ENCODE measurements at places on chromosomes 5 and 9. TPM values are rescaled to one million over a fixed set of nuclear protein-coding genes. Genes with fewer than 3 reads are reported as not detected.

Gene BTNL8
- total RNA-seq = not detected

Gene PPP2R2B
- not detected for total RNA-seq

Gene NPR2
- total RNA-seq = 1.1 TPM

Gene HAND1
- total RNA-seq = not detected

Gene BRD8
- 48.2 TPM for total RNA-seq

Gene STPG3
- not detected for total RNA-seq

DNA sequence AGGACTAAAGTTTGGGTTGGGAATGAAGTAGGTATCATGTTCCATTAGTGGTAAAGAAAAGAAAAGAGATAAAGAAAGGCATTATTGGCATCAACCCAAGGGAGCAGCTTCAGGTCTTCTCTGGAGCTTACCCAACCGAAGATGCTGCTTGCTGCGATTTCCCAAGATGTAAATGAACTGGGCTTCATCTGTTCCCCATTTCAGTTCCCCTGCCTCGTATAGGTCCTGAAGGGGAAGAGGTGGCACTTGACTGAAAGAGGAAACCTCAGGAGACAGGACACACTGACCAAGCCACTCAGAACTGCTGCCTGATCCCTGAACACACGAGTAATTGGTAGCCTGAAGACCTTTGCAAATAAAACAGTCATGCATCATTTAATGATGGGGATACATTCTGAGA, 24.6 kb downstream of the ANXA6 start:
- no peak for DNase-seq

DNA sequence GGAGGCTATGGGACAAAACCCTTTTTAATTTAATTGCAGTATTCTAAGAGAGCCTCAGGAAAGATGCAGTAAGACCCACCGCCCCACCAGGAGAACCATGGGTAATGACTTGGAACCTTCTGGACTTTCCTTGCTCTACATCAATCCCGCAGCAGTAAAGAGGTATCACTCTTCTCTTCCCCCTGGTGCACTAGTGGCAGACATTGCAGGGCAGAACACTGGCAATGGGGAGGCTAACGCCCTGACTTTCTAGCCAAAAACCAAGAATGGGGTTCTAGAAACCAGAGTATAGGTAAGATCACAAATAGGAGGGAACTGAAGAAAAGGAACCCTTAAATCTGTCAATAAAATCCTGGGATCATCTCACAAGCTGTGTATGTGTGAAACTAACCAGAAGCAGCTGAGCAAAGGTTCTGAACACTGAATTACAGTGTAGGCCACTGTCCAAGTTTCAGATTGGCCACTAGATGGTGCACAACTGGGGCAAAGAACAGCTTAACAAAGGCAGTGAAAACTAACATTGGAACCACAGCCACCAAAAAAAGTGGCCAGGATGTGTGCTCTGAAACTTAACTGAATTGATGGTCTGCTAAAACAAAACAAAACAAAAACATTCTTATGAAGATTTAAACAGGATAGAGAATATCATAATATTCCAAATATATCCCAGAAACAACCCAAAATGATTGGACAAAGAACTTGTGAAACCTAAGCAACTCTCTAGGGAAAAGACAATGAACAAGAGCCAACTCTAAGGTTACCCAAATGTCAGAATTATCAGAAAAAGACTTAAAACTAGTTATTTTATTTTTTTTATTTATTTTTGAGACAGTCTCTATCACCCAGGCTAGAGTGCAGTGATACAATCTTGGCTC, 6.6 kb upstream of the FAM151B start:
- peak; percentile 87 for DNase-seq

GRCh38 chr5:31495336-31495735, 36.6 kb downstream of the DROSHA start:
- no peak for DNase-seq

DNA sequence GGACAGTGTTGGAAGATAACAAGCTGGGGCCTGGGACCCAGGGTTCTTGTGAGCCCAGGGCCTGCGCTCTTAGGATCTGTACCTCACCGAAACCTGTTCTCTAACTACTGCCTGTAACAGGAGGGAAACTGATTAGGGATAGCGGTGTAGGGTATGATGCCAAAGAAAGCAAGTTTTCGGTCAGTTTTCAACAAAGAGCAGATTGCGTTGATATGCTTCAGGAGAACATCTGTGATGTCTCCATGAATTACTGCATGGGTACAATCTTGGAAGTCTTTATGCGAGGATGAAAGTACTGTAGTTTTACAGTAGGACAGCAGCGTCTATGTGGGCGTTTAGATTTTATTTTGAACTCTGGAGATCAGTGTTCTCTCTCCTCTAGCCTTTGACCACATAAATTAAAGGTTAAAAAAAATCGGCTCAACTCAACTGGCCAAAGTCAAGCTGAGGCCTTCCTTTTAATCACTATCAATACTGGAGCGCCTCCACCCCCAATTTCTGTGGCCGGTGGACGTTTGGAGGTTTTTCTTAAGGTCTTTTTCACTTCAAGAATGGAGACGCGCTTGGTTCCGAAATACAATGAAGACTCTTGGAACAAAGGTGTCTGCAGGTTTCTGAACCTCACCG, 3.0 kb downstream of the NFIL3 start:
- DNase-seq = no peak

- DNase-seq = no peak
These were observed 85.1 kb downstream of the AMBP start for GRCh38 chr9:113992994-113993393.

DNA sequence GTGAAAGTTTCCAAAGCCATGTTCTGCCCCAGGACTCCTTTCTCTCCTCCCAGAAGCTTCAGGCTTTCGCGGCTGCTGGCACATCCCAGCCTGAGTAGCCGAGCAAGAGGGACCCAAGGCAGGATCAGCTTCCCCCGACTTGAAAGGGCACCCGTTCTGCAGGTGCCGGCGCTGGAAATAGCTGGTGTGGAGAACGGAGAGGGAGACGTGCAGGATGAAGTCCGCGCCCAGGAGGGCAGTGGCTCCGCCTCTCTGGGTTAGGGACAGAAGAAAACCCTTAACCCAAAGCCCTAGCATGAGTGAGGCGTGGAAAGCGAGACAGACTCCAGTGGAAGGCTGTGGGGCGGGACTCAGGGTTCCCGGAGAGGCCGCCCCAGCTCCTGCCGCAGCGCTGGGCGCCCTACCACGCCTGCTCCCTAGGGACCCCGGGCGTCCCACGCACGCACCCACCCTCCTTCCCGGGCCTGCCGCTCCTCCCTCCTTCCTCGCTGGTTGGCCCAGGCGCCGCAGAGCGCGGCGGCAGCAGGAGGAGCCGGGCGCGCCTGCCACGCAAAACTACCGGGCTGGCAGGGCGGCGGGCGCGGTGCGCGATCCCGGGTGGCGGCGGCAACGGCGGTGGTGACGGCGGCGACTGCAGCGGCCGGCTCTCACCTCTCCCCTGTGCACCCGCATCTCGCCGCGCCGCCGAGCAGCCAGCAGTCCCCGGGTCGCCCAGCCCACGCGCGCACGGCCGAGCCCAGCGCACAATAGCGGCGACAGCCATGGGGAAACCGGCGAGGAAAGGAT, at the start of gene SLC1A1:
TSS of gene SLC1A1 (plus strand) at position 550 of the 786 bp plus-strand sequence. CDS start at position 762, 212 bp downstream.
- peak; percentile 50 for DNase-seq

DNA sequence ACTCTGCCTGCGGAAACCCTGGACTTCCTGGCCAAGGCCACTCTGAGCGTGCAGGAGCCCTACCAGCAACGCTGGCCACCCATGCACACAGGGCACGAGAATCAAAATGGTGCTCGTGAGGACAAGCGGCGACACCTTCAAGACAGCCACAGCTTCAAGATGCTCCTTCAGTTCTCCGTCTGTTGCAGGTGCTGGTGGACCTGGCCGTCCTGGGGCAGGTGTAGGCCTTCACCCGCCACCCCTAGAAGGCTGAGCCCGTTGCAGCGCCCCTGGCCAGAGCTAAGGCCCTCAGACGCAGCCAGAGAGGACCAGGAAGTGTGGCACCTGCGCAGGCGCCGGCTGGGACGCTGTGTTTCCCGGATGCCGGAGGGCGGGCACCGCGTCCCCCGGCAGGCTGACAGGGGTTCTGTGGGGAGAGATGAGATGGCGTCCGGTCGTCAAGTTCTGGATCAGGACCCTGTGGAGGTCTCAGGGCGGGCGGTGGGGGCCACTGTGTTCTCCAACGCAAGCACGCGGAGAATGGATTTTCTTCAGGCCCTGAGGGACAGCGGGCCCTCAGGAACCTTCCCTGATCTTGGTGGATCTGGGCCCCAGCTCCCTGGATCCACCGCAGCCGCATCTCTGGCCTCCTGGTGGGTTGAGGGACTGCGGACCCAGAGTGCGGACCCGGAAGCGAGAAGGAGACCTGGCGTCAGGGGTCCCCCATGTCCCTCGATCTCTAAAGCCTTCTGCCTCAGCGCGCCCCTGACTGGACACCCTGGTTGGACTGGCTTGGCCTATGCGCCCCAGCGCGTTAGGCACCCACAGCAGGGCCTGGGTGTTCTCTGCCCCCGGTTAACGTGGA, 1770.8 kb upstream of the CDH9 start:
- peak; percentile 45 for DNase-seq
